Urothelium cell line (cell line): ENCODE measurements at places on chromosomes 1 and 21.
A peak's percentile ranks its signal among the peaks of the same experiment; 100 is the strongest.

DNA sequence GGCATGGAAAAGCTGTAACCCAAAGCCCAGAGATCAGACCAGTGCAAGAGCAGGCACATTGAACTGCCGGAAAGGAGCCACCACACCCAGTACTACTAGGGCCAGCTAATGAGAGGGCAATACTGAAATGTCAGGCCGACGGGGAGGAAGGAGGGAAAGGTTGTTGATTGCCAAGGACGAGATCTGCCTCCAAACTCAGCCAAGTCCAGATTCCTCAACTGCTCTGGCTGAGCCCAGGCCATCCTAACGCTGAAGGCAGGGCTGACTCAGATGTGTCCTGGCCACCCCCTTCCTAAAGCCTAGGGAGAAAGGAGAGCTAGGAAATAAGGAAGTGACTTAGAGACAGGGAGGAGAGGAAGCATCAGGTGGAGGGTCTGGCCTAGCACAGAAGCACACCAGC lies 42.1 kb upstream of the IPO9 start:
- DNase-seq: no peak

DNA sequence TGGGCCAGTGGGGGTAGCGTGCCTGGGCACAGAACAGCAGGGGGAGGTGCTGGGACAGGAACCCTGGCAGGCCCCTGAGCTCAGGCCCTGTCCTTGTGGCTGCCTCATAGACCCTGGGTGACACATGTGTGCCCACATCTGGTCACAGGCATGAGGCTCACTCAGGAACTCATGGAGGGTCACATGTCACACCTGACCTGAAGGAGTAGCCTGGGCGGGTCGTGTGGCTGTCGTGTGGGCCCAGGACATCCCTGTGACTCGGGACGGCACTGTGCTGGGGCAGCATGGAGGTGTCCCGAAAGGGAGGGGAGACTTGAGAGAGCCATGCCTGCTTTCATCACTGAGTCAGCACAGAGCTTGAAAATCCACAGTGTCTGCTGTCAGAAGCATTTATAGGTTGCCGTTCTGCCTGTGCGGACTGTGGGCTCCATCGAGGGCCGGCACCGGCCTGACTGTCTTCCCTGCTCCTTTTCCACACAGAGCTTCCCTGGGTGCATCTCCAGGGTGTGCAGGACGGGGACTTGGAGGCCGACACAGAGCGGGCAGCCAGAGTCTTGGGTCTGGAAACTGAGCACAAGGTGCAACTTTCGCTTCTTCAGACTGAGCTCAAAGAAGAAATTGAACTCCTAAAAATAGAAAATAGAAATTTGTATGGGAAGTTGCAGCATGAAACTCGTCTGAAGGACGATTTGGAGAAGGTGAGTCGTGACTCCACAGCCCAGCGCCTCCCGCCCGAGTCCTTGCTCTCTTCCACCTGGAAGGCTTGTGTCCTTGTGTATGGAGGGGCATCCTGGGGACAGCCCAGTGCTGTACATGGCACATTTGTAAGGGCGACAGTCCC lies 32.8 kb downstream of the PCNT start:
- DNase-seq: no peak

- DNase-seq: no peak
Measured at GRCh38 chr1:60990714-60991090, 91.7 kb upstream of the NFIA start.

DNA sequence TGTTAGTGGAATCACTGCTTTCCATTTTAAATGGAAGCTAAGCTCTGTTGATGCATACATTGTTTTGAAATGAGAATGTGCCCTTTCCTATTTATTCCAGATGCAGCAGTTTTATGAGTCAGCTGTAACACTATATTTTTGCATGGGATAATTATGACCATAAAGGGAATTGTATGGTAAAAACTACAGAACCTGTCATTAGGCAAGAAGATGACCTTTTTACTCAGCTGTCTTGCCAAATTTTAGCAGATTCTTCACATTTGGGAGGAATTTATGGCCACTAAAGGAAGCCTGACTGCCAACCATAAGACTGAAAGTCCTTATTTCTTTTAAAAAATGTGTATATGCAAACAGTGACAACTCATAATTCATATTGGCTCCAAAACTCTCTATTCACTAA lies 356.3 kb upstream of the PRMT6 start:
- DNase-seq: no peak

DNA sequence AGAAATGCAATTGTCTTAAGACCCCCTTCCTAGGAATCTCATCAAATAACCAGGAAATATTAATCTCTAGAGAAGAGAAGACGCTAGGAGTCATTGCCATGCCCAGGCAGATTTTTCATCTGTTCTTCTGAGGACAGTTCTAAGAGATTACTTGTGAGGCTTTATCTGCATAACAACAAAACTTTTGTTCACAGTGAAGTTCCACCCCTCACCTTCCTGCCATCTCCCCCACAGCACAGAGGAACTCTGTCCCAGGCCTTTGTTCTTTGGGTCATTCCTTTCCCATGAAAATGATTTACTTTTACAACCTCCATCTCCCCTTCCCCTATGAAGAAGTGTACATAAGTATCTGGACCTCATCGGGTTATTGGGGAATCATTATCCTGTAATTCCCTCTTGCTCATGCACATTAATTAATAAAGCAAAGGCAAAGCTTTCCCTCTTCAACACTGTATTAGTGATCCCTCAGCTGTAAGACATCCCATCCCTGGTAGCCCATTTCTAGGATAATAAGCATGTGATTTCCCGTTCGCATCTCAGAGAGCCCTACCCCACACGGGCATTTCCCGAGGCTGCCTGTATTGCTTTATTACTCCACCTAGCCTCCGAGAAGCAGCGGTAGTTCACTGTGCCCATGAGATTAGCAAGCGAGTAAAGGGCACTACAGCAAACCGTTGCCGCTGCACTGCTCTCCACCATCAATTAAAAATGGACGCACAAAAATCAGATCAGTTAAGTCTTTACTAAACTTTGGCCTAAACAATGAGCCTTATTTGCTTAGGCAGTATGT lies 384.4 kb upstream of the CAMK1G start:
- DNase-seq: no peak

- DNase-seq: no peak
Measured at GRCh38 chr21:28074676-28075075, 918.0 kb downstream of the LTN1 start.

- no peak for DNase-seq
Measured at GRCh38 chr1:117859901-117860300, 69.5 kb downstream of the GDAP2 start.

DNA sequence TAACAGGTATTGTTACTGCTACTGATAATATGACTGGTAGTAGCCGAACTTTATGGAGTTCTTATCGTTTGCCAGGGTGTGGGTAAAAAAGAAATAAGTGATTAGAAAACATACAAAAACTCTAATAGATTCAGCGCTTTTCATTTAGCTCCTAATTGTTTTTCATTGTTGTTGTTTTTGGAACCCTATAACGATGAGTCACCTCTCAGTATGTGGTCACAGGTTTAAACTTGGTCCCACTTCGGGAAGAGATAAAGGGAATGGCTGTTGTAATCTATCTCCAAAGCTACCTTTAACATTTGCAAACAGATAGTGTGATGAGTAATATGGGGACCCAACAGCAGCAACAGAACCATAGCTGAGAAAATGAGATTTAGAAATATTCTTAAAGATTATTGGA lies 62.7 kb upstream of the BCL10 start:
- DNase-seq: no peak

- no peak for DNase-seq
Measured at GRCh38 chr1:176876966-176877515, 287.5 kb downstream of the ASTN1 start.

- no peak for DNase-seq
Measured at GRCh38 chr1:93253516-93253915, 73.0 kb downstream of the CCDC18 start.

- DNase-seq: peak; percentile 50
Measured at GRCh38 chr1:56584910-56585528, 5.7 kb upstream of the PLPP3 start.

DNA sequence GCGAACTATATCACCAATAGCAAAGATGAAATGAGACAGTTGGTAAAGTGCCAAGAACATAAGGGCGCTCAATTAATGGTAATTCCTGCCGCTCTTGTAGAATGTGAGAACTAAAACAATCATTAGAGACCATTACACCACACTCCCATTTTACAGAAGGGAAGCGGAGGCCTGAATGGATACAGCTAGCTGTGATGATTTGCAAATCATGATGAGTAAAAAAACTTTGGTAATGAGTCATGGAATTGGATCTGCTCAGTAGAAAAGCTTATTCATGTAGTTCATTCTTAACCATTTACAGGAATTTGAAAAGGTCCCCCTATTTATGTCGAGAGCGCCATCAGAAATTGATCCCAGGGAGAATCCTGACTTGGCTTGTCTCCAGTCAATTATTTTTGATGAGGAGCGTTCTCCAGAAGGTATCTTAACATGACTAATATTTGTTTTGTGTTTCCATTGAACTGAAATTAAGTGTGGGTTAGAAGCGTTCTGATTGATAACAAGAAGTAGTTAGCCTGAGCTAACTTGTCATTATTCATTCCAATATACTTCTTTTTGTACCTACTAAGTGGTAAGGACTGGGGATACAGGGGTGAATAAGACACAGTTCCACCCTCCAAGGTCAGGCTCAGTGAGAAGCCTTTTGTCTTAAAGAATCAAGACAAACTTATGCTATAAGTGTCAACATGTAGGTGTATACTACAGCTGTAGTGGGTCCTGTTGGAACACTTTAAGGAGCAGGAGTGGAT lies 812 bp downstream of the TTC4 start:
- no peak for DNase-seq
